Hindlimb muscle (tissue), 1 donor: ENCODE measurements at places on chromosomes 11 and 22. TPM values are rescaled to one million over a fixed set of nuclear protein-coding genes. Genes with fewer than 3 reads are reported as not detected.

Gene MMP12
- not detected for polyA plus RNA-seq

Gene APOL4
- 11.8 TPM for polyA plus RNA-seq

Gene NNMT
- polyA plus RNA-seq: 78.2 TPM

Gene SULT4A1
- 3.5 TPM for polyA plus RNA-seq

Gene ALG8
- polyA plus RNA-seq: 23.8 TPM

Gene IGF2
- 5,095 TPM for polyA plus RNA-seq

Gene NXPE2
- polyA plus RNA-seq: 0.10 TPM

Gene NRXN2
- polyA plus RNA-seq: 32.6 TPM

Gene GLYATL1
- 0.96 TPM for polyA plus RNA-seq

Gene PGR
- 0.01 TPM for polyA plus RNA-seq

Gene SCGB2A2
- polyA plus RNA-seq: not detected

Gene SIK3
- 47.2 TPM for polyA plus RNA-seq

Gene RBMXL2
- polyA plus RNA-seq: not detected

Gene OR51B4
- not detected for polyA plus RNA-seq

DNA sequence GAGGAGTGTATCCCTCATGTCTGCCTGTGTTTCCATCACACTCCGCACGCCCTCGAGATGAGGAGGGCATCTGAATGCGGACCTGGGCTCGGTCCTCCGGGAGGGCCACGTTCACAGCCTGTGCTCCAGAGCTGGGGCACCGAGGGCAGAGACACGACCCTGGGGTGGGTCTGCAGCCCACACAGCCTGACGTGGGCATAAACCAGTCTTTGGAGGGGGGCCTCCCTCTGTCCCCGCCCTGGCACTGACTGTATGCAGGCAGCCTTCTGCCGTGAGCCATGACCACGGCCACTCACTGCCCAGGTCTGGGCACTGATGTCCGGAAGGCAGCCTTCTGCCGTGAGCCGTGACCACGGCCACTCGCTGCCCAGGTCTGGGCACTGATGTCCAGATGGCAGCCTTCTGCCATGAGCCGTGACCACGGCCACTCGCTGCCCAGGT, 1425.1 kb downstream of the BRD1 start:
- no peak for DNase-seq

- DNase-seq: no peak
Measured at GRCh38 chr11:126026579-126026978, 36.1 kb downstream of the CDON start.

- DNase-seq: no peak
Measured at GRCh38 chr11:6737872-6738466, 33.8 kb downstream of the OR2AG2 start.

GRCh38 chr22:39949964-39950737, 10.0 kb upstream of the TMA7B start:
- DNase-seq: no peak

DNA sequence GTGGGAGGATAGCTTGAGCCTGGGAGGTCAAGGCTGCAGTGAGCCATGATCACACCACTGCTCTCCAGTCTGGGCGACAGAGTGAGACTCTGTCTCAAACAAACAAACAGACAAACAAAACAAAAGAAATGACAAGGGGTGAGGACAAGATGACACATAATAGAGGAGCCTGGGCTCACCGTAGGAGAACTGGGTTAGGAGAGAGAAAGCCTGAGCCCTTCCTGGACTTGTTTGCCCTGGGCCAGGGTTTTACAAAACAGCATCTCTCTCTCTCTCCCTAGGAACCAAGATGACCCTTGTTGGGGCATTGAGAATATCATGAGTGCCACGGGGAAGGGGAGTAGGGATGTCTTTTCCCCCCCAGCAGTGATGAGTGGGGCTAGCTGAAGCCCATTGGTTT, 15.7 kb downstream of the ROBO3 start:
- DNase-seq: no peak

- no peak for DNase-seq
Measured at GRCh38 chr22:17085277-17086181, 729 bp downstream of the IL17RA start.

DNA sequence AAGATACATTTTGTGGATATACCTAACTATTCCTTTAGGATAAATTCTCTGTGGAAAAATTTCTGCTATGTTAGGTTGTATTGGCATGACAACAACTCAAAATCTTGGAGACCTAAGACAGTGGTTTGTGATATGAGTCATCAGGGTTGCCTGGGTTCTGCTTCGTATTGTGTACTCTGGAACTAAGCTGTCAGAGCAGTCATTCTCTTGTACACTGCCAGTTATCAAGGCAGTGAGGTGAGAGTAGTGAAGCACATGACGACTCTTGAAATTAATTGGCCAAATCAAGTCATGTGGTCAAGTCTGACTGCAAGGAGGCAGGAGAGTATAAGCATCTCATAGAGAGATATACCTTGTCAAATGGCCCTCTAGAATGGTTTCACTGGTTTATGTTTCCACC, 104.4 kb downstream of the FANCF start:
- DNase-seq: no peak

- no peak for DNase-seq
Measured at GRCh38 chr11:123291201-123291869, 96.3 kb upstream of the CLMP start.

DNA sequence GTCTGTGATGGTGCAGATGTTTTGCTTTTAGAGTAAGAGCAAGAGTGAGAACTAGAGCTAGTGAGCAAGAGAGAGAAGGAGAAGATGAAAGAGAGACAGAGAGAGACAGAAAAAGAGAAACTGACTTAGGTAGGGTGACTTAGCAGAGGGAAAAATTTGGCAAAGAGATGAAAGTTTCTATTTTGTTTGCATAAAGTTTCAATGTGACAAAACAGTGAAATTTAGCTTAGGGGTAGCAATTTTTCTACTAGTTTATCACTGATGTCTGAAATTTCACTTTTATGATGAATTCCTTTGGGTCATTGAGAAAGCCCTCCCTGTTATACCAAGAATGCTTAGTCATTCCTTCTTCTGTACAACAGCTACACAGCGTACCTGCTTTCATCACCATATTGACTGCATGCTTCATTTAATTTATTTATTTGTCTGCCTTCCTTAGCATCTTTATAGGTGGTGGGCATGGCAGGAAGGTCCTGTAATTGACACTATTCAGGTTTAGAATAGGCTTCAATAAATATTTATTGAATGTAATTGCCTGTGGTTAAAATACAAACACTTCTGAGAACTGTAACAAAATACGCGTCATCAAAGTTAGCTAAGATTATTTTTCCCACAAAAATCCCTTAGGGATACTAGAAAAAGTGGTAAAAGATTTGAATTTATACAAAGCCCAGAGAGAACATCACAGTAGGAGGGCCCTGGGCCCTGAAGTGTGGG, 19.9 kb upstream of the CTSC start:
- DNase-seq: no peak

GRCh38 chr11:116890607-116891006, 53.2 kb upstream of the APOA1 start:
- no peak for DNase-seq

DNA sequence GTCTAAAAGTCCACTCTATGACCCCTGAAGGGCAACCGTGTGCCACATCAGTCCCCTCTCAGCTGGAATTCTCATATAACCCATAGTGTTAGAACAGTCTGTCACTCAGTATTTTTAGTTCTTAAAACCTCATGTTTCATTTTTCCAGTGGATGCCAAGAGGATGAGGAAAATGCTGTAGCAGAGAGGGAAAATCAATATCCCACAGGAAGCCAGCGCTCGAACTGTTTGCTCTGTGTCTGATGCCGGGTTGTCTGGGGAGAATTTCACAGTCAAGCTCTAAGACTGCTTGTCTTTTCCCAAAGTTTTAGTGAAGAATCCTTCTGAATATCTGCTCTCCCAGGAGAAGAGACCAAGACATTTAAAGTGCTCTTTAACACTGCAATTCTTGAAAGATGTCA, 360.9 kb downstream of the OPCML start:
- DNase-seq: no peak

GRCh38 chr22:19843107-19843856, 11.4 kb downstream of the GNB1L start:
- no peak for DNase-seq

- no peak for DNase-seq
Measured at GRCh38 chr11:10481560-10482349, 26.7 kb downstream of the AMPD3 start.

DNA sequence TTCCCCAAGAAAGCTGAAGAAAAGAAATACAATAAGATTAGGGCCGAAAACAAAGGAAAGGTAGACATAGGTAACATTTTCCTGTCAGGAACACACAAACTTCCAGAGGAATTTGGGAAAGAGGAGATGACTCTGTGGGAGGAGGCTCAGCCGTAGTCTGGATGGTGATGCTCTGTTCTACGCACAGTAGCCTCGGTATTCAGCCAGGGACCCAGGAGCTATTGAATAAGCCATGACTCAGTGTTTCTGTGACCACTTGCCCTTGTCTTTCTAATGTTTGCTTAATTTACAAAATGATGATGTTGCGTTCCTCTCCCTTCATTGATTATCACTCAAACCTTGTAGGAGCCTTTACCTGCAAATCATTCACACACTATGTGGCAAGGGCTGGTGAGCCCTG, 745.0 kb downstream of the NTM start:
- no peak for DNase-seq

DNA sequence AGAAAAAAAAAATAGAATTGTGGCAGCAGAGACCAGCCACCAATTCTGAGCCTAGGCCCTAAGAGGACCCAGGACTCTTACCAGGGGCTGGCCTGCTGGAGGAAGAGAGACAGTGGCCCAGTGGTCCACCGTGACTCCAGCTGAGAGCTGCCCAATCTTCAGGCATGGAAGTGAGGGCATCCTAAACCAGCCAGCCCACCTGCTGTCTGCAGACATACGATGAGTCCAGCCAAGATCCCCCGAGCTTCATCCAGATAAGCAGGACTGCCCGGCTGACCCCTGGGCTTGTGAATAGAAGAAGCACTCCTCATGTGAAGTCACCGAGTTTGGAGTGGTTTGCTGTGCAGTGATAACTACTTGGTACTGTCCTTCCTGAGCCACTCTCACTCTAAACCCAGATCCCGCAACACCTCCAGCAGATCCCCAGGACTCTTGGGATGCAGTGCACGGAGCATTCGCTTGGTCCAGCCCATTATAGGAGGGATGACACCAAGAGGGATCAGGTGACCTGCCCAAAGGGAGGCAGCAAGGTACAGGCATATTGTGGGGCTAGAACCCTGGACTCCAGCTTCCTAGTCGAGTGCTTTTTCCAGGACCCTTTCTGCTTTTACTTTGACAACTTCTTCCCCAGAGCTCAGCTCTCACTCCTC, 41.7 kb upstream of the FGF3 start:
- DNase-seq: no peak

DNA sequence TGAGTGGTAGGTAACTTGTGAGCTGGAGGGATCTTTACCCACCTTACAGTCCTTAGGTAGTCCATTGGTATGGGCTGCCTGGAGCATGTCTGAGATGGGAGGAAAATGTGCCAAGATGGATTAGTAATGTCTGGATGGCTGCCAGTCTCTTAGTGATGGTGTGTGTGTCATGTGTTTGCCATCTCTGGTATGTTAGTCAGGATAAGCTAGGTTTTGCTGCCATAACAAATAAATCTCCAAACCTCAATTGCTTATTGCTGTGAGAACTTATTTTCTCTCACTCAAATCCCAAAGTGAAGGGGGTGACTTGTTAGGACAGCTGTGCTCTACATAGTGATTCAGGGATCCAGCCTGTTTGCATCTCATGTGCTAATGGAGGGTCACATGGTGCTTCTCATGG, 40.9 kb upstream of the MYEOV start:
- no peak for DNase-seq

GRCh38 chr22:44648821-44649565, 53.0 kb upstream of the PRR5 start:
- DNase-seq: no peak

GRCh38 chr22:45823336-45823735, 151.7 kb downstream of the ATXN10 start:
- DNase-seq: no peak

DNA sequence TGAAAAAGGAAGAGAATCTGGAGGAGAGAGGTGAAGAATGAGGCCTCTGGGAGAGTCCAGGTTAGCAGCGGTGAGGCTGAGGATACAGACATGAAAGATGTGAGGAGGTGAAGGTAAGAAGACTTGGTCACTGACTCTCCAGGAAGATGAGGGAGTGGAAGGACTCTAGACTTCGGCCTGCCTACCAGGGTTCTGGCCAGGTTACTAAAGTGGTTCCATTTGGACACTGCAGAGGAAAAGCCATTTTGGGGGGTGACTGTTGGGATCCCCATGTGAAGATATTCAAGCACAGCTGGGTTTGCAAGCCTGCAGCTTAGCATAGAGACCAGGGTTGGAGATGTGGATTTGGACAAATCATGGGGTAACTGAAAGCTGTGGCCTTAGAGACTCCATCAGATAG, 7.8 kb downstream of the DCHS1 start:
- DNase-seq: no peak
